ENCODE measurements at places on chromosomes 7 and 10. TPM values are rescaled to one million over a fixed set of nuclear protein-coding genes. Genes with fewer than 3 reads are reported as not detected.

The AKR1C4 gene
- total RNA-seq, result not detected

The AGR3 gene
- total RNA-seq, result 4.9 TPM

- no peak for DNase-seq
These were observed 327.1 kb downstream of the FRMD4A start for GRCh38 chr10:14003517-14004184.

- DNase-seq, result no peak
These were observed 52.0 kb downstream of the C10orf90 start for GRCh38 chr10:126618466-126618865.

DNA sequence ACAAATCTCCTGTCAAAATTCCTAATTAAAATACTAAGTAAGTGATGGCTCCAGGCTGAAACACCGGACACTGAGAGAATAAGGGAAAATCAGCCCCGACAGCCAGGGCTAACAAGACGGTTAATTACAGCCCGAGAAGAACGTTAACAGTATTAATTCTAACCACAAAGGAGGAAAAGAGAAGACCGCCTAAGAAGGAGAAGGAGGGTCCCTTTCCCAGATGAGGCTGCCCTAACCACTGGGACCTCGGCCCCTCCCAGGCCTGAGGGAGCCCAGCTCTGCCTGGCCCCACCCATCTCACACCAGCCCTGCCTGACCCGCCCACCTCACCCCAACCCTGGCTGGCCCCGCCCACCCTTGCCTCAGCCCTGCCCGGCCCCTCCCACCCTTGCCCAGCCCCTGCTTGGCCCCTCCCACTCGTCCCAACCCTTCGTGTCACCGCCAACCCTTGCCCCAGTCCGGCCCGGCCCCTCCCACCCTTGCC is 51.3 kb downstream of the PWWP2B start:
- no peak for DNase-seq

- peak; percentile 33 for DNase-seq
These were observed 179.3 kb upstream of the FZD8 start for GRCh38 chr10:35821339-35821911.

Data from tongue (tissue), 3 donors.